ENCODE measurements at places on chromosomes 3 and 15.

DNA sequence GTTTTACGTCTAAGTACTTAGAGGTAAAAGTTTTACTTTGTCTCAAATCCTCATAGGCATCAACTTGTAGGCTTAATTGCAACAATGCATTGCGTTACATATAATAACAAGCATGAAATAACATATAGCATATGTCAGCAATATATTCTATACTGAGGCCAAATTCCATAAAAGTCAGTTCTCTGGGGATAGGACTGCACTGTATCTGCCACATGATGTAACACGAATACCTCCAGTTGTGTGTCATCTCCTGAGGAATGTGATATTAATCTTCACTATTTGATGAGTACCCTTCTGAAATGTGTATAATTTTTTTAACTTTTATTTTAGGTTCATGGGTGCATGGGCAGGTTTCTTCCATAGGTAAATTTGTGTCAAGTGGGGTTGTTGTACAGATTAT is 126.4 kb downstream of the IMPG2 start:
- no peak for DNase-seq

DNA sequence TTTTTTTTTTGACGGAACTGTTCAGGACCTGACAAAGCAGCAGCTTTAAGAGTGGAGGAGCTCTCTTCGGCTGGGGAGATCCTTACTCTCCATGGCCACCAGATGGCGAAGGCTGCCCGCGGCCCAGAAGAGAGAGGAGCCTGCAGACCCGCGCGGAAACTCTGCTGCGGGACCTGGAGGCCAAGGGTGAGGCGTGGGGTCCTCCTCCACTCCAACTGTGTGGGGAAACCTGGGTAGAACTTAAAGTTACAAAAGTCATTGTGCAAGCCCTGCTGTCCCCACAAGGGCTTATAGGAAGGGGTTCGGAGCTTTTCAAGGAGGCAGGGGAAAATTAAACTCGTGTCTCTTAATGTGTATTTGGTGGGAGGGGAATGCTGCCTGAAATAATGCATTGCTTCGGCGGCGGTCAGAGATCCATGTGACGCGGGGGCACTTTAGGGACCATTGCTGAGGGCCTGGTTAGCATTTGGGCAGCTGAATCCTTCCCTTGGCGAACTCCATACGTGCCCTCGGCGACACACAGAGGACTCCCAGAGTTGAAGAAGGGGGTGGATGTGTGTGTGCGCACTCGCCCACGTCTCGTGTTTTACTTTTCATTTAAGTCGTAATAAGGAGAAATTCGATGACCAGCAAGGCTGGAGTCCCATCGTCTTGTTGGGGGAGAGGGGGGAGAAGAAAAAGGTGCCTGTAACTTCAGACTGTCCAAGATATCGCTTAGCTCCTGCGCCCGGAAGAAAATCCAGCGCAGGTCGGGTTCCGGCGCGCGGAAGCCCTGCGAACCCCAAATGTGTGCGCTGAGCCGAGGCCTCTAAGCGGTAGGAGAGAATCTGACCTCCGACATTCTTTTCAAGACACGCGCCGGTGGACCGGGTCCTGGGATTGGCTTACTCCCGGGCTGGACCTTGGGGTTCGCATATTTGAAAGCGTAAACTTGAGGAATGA is 9.7 kb downstream of the EOMES start:
- peak; percentile 67 for DNase-seq

GRCh38 chr3:87796137-87796842 is 262.5 kb downstream of the CGGBP1 start:
- no peak for DNase-seq

DNA sequence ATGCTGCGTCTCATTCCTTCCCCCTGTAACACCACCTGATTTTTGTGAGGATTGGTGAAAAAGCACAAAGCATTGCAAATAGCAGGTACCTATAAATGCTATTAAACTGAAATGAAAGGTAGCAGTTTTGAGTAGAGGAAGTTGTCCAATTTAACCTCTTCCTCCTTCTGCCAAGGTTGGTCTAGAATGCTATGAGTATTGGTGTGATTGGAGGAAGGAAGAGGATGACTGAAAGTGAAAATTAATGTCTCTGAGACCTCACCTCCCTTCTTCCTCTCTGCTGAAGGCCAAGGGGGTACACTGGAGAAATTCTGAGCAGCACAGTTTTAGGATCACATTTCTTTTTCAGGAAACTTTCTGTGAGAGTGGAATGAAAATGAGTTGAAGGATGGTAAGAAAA is 94.4 kb downstream of the DTWD1 start:
- DNase-seq, result no peak

DNA sequence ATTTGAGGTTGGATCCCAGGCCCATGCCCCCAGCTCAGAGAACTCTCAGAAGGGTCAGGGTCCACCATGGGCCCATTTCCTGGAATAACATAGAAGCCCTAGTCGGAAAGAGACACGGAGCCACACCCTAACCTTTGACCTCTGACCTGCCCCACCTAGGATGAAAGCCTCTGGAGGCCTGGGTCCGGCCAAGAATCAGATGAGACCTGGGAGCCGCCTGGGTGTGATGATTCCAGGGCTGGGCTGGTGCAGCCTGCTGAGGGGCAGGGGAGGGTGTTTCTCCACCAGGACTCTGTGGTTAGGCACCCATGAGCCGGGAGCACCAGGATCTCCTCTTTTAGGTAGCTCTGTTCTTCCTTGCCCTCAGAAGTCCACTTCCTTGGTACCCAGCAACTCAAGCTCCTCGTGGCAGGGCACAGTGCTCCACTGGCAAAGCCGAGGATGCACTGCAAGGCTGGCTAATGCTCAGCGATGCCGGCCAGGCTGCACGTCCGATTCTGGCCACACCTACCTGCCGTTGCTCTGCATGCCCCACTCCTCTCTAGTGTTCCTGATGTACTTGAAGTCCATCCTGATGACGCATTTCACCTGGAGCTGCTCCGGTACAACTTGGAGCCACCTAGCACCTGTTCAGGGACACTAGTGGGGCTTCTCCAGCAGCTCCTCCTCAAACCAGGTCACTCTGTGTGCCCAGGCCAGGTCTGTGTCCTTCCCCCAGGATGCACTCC is 57.4 kb downstream of the ZNF445 start:
- no peak for DNase-seq

GRCh38 chr15:77784361-77785292 is 151.9 kb upstream of the LINGO1 start:
- no peak for DNase-seq

DNA sequence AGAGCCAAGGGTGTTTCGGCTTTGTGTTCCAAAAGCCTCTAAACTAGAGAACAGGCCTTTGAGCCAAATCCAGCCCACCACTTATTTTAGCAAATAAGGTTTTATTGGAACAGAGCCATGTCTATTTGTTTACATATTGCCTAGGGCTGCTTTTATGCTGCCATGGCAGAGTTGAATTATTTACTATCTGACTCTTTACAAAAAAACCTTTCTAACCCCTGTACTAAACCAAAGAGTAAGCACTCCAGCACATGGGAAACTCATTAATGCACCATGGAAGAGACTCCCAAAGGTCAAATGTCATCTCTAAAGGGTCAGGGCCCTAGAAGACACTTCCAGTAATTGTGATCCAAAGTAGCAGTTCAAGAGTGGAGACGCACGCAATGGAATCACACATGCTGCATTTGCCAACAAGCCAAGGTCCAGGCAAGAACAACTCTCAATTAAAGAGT is 22.3 kb downstream of the OSBPL10 start:
- no peak for DNase-seq

DNA sequence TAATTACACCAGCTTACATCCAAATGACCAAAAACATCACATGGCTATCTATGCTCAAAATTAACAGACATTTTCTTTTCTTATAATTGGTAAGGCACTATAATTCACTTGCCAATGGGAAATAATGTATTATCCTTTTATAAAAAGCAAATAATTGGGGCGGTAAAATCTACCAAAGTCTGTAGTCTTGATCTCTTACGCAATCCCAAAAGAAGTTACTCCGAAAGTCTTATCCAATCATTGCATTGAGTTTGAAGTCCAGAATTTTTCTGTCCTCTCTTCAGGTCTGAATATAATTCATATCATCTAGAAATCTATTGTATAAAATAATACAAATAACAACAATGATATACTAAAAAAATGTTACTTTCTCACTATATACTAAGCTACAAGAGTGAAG is 273.3 kb upstream of the CADM2 start:
- DNase-seq, result no peak

- DNase-seq, result no peak
These were observed 19.2 kb upstream of the RPL14 start for GRCh38 chr3:40437889-40438288.

DNA sequence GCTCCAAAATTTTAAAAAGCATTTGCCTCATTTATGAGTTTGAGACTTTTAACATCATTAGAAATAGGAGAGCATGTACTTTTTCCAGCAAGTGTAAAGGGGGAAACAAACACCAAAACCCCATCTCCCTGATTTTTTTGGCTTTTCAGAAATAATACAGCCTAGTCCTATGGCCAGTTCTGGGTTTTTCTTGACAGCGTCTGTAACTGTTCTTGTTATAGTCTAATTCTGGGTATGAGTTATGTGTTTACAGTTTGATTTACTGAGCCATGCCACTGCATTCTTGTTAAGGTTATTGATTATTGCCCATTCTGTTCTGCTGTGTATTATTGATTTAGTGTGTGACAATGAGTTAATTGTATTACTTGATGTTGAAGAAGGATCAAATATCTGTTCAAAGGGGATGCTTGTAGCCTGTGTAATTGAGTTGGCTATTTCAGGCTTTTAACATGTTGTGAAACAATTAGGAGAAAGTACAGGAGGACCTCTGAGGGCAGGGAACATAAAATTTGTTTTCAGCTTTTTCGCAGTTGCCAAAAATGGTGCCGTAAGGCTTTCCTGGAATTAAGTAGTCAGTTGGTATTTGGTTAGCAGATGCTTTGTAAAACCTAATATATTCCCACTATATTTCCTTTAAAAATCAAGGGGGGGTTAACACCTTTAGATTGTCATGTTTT is 46.1 kb downstream of the MBNL1 start:
- DNase-seq, result no peak

- no peak for DNase-seq
These were observed 48.3 kb downstream of the CLDN11 start for GRCh38 chr3:170467007-170467406.

GRCh38 chr15:101522091-101522490 is 32.6 kb upstream of the PCSK6 start:
- no peak for DNase-seq

GRCh38 chr15:81419332-81419943 is 45.4 kb upstream of the TMC3 start:
- DNase-seq, result no peak

DNA sequence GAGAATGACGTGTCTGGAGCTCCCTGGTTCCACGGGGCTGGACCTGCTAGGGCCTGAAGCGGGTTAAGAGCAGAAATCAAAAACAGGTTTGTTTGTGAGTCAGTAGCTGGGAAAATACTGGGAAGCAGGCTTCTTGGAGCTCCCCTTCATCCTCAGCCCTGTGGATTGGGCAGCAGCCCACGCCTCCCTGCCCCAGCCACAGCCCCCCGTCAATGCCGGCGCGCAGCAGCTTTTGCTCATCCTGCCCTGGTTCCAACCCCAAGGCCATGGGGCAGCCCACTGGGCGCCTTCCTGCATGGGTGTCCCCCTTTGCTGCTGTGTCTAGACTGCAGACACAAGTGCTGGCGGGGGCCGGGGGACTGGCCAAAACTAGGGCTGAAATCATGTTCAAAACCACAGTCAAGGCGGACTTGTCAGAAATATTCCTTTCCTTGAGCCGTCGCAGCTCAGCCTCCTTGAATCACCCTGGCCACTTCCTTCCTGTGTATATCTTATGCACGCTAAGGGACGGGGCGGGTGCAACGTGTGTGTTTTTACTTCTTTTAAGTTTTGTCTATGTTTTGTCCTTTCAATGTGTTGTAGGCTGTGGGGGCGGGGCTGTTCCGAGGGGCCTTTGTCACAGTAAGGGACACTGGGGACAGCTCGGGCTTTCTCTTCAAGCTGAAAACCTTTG is 108.1 kb downstream of the KLF13 start:
- DNase-seq, result peak; percentile 70

DNA sequence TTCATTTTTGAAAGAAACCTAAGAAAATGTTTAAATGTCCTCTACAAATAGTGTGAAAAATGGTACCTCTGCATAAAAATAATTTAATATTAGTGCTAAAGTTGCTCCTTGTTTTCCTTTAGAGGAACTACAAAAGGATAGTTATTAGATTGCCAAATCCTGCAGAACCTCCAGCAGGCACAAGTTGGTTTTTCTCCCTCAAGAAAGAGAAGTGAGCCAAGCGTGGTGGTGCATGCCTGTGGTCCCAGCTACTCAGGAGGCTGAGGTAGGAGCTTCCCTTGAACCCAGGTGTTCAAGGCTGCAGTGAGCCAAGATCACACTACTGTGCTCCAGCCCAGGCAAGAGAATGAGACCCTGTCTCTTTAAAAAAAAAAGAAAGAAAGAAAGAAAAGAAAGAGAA is 85.1 kb upstream of the TSEN2 start:
- DNase-seq, result no peak

DNA sequence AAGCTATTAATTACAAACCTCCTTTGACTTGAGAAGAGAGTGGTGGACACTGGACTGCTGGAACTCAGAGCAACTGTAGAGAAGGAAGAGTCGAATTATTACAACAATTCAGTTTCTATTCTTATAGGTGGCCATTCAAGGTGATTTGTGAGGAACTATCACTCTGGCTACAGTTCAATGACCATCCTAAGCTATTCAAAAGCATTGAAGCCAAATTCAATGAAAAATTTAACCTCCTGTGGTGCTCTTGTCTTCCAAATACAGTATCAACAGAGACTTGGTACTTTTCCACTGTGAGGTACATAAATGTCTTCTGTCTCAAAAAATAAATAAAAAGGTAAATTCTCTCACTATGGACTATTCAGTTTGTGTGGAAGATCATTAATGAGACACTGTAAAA is 513.3 kb upstream of the SEMA6D start:
- DNase-seq, result no peak

DNA sequence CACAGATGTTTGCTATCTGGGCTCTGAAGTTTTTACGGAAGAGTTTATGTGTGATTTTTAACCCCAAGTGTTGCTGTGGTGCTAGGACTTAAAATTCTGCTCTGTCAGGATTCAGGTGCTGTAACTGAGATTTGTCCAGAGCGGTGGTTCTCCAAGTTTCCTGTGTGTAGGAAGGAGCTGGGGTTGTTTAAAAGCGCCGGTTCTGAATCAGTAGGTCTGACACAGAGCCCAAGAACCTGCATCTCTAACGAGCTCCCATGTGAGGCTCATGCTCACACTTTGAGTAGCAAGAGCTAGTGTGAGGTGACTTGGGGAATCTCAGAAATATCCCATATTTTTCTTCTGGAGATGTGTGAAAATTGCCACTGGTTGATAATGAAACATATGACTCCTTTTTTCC is 325.5 kb downstream of the SATB1 start:
- DNase-seq, result no peak

DNA sequence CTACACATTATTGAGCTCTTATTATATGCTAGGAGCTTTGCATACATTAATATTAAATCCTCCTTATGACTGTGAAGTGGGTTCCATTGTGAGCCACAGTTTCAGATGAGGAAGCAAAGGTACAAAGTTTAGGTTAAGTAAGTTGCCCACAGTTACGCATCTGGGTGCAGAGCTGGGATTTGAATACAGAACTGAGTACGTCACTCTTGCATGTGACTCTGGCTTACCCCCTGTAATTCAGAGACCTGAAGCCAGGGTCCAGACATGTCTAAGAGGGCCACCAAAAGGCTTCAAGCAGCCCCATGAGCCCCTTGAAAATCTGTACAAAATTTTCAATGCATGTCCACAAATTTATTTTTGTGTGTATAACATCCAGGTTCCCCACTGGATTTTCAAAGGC is 71.8 kb downstream of the KLF15 start:
- DNase-seq, result no peak

GRCh38 chr15:65174509-65174908 is 10.6 kb downstream of the CLPX start:
- no peak for DNase-seq

GRCh38 chr3:118943597-118943996 is 91.0 kb downstream of the IGSF11 start:
- no peak for DNase-seq
